Stimulated activated CD4-positive, alpha-beta T cell treated with anti-CD3 and anti-CD28 coated beads, Interleukin-1b, Interleukin-23, amount 100 ng/mL, for 1 hour (primary cell): ENCODE measurements at places on chromosomes 6 and 20.

DNA sequence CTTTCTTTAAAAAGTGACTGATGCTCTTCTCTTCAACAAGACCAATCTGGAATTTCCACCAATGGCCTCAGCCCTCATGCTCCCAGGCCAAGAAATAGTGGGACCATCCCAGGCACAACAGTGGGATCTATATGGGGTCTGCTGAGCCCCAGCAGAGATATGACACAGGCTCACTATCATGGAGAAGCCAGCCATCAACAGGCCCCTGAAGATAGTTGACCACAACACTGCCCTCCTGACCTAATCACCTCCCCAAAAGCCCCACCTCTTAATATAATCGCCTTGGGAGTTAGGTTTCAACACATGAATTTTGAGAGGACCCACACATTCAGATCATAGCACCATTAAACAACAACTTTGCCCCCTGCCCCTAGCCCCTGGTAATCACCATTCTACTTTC, 16.8 kb upstream of the MCM3 start:
- no peak for DNase-seq

- peak; percentile 30 for DNase-seq
These were observed 1.0 kb upstream of the NXT1 start for GRCh38 chr20:23349338-23350195.

- DNase-seq = no peak
These were observed 214.6 kb upstream of the CNR1 start for GRCh38 chr6:88380618-88381288.

DNA sequence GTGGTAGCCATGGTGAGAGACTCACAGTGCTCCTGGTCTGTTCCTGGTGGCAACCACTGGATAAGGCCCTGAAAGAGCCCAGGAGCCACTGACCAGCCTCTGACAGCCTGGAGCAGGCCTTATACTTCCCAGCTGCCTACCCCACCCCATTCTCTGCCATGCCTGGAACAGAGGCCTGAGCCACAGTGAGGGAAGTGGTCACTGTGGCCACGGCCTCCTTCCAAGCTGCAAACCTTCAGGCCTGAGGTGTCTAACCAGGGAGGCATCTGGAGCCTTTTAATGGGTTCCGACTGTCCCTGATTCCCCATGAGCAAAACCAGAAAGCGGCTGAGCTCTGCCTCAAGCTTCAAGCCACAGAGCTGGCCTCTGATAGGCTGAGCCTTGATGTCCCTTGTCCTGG, 113.0 kb upstream of the SIRPA start:
- DNase-seq = no peak

- no peak for DNase-seq
These were observed 26.7 kb downstream of the NTSR1 start for GRCh38 chr20:62735331-62735821.

GRCh38 chr6:133532908-133533307, 291.8 kb downstream of the EYA4 start:
- no peak for DNase-seq

DNA sequence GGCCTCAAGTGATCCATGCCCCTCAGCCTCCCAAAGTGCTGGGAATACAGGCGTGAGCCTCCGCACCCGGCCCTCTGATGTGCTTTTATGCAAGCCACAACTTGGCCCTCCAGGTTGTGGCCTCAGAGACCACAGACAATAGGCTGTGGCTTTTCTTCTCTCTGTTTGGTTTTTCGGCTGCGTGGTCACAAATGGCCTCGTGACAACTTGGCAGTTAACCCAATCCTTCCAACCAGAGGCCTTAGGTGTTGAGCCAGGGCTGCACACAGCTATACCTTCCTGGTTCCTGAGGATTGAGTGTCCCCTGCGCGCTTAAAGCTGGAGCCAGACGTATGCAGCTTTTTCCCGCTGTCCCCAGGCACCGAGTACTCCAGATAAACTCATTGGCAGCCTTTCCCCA, 6.3 kb upstream of the TGM3 start:
- DNase-seq = no peak

- no peak for DNase-seq
These were observed 14.2 kb upstream of the RNF217 start for GRCh38 chr6:124947971-124948451.

DNA sequence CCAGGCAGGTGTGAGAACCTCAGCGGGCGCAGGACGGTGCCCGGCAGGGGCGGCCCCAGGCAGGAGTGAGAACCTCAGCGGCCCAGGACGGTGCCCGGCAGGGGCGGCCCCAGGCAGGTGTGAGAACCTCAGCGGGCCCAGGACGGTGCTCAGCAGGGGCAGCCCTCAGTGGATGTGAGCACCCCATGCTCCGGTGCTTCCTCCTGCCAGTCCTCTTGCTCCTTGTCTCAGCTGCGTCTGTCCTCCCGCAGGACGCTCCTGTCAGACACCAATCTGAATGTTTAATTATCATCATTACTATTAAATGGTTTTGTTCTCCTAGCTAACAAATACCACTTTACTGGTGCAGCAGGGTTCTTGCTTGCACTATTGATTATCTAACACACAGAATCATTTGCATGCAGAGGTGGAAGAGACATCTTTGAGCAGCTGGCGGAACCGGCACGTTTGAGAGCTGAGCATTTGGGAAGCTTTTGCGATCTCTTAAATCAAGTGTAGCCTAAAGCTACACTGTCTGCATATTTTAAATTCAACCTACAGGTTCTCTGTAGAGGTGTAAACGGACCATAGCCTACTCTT, 39.4 kb upstream of the DACT2 start:
- no peak for DNase-seq

DNA sequence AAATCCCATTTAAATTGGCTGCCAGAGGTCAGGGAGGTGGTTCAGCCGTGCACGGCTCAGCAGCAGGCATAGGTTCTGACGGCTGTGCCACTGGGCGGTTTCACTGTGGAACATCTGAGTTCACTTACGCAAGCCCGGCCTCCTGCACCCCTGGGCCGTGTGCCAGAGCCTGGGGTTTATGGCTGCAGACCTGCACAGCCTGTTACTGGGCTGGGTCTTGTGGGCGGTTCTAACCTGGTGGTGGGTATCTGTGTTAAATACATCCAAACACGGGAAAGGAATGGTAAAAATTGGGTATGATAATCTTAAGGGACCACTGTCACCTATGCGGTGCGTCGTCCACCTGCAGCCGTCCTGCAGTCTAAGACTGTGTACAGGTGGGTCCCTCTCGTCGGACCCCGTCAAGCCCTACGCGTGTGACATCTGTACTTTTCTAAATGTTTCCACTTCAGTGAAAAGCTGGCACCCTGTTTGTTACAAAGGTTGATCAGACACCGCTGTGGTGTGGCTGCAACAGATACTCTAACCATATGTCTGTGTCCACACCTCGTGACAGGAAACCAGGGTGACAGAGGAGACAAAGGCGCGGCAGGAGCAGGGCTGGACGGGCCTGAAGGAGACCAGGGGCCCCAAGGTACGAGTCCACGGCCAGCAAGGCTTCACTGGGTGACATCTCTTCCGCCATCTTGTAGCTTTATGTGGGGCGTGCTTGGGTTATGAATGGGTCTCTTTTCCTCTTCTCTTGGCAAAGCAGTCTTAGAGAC, 21.5 kb downstream of the COL9A3 start:
- no peak for DNase-seq

GRCh38 chr6:129235167-129236000, 352.4 kb downstream of the LAMA2 start:
- DNase-seq = no peak

DNA sequence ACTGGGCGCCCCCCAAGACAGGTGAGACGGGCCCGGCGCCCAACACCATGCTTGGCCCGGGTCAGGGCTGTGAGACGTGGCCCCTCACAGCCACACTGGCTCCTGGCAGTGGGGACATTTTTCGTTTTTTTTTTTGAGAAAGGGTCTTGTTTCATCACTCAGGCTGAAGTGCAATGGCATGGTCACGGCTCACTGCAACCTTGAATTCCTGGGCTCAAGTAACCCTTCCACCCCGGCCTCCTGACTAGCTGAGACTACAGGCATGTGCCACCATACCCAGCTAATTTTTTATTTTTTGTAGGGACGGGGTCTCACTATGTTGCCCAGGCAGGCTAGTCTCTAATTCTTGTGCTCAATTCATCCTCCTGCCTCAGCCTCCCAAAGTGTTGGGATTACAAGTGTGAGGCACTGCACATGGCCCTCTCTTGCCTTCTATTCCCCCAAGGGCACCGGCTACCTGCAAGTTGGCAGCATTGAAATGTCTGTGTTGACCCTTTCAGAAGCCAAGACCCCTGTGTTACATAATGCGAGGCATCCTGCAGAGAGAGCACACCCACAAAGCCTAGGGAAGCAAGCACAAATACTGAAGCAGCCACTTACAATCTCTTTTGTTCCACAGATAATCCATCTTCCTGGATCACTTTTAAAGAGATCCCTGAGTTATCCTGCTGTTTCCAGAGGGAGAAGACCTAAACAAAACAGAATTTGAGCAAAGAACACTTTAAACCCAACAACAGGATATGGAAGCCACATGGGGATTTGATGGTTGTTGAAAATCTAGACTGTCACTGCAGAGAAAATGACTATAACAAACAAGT, 57.5 kb upstream of the SLC4A11 start:
- DNase-seq = no peak

DNA sequence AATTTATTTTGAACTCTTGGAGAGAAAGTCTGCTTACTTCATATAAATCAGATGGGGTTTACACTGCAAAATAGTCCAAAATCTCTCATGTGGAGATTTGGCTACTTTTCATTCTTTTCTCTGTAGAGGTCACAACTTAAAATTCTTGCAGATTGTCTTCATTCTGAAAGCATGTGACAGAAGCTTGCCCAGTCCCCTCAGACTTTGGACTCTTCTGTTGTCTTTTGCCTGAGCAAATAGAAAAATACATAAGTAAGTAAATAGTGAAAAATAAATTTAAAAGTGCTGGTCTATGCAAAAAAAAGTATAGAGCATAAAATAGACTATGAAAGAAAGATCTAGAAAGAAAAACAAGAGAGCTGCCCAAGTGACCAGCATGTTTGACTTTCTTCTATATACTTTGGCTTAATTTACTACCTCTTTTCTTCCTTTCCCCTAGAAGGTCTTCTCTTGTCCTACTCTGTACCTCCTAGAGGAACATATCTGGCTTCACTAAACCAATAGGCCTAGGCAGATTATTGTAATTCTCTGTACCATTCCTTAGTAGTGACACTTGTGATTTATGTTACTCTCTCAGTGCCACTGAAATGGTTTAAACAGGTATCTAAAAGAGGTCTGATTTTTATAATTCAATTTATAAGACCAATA, 260.9 kb downstream of the TENT5A start:
- DNase-seq = no peak

DNA sequence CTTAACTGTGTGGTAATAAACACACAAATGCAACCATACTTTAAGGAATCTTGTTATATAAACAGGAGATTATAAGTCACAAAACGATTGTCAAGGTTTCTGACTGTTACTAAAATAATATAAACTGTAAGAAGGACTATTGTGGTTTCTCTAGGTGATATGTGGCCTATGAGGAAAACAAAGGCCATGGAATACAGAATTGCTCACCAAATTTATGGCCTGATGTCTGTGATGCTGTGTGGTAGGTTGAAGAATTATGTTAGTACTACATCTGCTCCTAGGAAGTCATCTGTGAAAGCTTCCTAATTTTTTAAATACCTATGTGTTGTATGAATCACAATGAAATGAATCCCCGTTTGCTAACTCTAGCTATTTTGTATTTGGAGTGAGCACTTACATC, 875.4 kb upstream of the MAP3K7 start:
- no peak for DNase-seq

DNA sequence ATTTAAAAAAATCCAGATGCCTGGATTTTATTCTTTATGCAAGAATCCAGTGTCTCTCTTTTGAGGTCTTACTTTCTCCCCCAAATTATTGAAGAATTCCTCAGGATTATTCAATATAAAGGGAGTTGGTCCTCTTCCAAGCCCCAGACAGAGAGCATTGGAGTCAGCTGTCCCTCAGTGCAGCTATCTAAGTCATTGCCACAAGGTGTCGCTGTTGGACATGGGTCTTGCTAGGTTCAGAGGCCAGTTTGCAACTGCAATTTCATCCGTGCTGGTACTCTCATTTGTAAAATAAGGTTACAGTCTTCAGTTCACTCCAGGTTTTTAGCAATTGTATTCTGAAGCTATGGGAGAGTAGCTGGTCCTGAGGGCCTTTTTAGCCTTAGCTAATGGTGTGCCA, 27.8 kb downstream of the CCN2 start:
- no peak for DNase-seq

DNA sequence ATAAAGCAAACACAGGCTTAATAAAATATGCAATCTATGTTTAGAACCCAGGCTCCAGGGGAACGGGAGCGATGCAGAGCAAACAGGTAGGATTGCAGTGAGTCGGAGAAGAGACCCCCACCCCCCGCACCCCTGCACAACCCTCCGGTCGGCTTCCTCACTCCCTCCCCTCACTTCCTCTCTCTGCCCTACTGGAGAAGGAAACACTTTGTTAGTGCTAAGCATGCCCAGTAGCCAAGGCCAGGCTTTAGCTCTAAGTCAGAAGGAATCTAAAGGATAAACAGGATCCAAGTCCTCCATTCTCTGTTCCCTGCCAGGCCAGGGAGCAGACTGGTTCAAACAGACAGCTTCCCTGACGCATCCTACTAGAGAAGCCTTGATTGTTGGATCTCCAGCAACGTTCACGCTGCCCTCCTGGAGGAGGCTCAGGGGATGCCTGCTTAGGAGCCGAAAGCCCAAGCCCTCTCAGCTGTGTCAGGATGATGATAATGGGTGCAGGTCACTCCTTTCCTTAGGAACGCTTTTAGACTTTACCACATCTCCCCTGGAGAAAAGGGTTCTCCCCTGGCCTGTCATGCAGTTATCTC, 14.7 kb downstream of the FOXQ1 start:
- DNase-seq = no peak

GRCh38 chr6:31010393-31011060, at the start of gene MUC22:
Gene MUC22, plus strand, starts transcription at chr6:31010474. Its CDS starts 233 bp downstream, at chr6:31010707.
- DNase-seq = no peak

DNA sequence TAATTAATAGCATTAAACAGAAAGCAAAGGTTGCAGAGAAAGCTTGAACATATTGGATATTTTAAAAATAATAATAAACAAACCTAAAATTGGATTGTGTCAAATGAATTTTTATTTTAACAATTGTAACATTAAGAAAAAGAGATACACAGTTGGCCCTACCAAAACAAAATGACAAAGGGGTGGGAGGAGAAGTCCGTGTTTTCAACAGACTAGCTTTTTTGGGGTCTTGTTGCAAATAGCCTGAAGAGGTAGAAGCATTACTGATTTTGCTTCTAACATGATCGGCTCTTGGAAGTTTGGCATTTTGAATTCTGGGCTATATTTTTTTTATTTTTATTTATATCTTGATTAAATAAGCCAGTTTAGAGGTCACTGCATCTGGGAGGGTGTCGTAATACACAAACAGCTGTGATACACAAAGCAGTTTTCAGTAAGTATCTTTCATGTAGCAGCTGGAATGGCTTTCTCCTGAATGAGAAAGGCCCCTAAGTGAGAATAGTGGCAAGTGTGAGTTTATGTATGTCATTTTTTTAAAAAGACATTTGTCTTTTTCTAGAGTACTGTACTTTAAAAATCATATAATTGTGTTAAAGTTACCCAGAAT, 85.5 kb upstream of the ZNF217 start:
- no peak for DNase-seq

DNA sequence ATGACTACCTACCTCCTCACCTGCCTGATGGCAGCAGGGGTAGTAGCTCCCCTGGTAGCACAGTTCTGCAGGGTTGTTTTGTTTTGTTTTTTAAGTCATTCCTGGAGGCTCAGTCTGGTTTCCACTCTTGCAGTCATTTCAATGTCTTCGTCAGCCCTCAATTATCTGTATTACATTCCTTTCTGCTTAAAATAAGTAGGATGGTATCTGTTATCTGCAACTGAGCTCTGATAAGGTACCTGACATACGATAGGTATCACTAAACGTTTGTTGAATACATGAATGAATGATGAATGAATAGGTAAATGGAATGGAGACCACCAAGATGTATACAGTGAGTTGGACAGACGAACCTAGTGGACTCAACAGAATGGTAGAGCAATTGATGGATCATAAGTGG, 7.2 kb upstream of the CLPSL2 start:
- DNase-seq = no peak
